GM19239 (cell line): ENCODE measurements at places on chromosomes 2 and 18.

- DNase-seq = no peak
Observed at GRCh38 chr2:101479328-101479727, 4.4 kb upstream of the RFX8 start.

DNA sequence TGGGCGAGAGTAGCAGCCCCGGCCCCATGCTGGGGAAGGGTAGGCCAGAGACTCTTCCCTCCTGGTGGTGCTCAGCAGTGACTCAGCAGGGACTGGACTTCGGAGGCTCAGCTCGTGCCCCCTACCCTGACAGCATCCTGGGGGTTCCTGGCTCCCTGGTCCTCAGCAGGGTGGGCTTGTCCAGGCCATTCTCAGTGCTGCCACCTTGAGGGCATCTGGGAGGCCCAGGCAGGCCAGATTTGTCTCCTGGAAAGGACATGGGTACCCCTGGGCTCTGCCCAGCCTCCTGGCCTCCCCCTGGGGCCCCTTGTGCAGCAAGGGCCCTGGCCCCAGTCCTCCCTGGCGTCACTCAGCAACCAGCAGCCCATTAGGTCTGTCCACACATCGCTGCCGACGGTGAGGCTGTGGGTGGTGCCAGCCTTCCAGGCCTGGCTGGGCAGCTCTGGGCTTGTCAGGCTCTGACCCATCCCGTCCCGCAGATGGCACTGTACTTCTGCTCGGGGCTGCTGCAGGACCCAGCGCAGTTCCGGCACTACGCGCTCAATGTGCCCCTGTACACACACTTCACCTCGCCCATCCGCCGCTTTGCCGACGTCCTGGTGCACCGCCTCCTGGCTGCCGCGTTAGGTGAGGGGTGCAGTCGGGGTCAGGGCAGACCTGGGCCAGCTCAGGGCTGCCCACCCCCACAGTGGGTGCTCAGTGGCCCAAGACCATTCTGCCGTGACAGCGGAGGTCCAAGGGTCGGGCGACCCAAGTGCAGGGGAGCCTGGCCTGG lies 45.0 kb upstream of the ALPP start:
- DNase-seq = no peak

- peak; percentile 76 for DNase-seq
Observed at GRCh38 chr2:217993817-217994463, 8.9 kb downstream of the TNS1 start.

GRCh38 chr2:108392029-108392428 lies 14.3 kb downstream of the SULT1C4 start:
- no peak for DNase-seq

DNA sequence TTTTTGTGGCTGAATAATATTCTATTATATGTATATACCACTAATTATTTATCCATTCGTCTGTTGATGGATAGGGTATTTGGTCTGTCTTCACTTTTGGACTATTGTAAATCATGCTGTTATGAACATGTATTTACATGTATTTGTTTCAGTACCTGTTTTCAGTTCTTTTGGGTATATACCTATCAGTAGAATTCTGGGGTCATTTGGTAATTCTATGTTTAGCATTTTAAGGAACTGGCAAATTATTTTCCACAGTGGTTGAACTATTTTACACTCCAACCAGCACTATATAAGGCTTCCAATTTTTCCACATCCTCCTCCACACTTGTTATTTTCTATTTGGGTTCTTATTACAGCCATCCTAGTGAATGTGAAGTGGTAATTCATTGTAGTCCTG lies 12.4 kb upstream of the TANK start:
- no peak for DNase-seq

- no peak for DNase-seq
Observed at GRCh38 chr2:216830346-216830745, 29.5 kb downstream of the TNP1 start.

- DNase-seq = no peak
Observed at GRCh38 chr2:216737676-216738075, 42.3 kb upstream of the IGFBP5 start.

GRCh38 chr2:189291460-189291859 lies 111.9 kb upstream of the COL5A2 start:
- DNase-seq = no peak

DNA sequence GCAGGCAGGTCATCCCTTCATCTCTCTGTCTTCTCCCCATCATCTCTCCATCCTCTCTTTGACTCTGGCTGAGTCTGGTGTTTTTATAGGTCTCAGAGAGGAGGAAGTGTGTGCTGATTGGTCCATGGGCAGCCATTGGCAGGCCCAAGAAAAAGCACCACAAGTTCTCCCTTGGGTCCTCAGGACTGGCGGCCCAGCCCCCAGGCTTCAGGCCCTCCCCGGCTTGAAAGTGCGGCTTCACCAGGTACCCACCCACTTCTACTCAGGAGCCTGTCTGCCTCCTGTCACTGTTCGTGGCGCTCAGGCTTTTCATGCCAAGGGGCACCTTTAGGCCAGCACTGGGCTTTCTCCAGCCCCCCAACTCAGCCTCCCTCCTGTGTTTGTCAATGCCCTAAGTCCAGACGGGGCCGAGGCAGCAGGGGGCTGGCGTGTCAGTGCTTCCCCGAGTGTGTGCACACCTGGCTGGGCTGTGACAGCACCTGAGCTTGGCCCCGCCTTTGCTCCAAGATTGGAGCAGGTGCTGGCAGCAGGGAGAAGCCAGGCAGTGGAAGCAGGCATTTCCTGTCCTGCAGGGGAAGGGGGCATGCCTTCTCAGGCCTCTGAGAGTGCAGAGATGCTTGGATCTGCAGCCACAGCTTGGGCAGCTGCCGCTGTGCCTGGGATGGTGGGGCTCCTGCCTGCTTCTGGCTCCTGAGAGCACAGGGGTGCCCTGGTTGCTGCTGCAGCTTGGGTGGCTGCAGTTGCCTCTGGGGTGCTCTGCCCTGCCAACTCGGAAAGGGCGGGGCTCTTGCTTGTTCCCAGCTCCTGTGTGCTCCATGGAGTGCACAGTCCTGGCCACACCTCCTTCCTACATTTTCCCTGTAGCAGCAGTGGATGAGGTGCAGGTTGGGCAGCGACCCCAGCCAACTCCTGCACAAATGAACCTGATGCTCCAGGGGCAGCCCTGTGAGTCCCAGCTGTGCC lies 34.1 kb downstream of the FBXO48 start:
- DNase-seq = no peak

GRCh38 chr18:54616220-54616848 lies 25.3 kb downstream of the DYNAP start:
- DNase-seq = no peak

GRCh38 chr2:510839-511238 lies 166.4 kb downstream of the TMEM18 start:
- DNase-seq = no peak

DNA sequence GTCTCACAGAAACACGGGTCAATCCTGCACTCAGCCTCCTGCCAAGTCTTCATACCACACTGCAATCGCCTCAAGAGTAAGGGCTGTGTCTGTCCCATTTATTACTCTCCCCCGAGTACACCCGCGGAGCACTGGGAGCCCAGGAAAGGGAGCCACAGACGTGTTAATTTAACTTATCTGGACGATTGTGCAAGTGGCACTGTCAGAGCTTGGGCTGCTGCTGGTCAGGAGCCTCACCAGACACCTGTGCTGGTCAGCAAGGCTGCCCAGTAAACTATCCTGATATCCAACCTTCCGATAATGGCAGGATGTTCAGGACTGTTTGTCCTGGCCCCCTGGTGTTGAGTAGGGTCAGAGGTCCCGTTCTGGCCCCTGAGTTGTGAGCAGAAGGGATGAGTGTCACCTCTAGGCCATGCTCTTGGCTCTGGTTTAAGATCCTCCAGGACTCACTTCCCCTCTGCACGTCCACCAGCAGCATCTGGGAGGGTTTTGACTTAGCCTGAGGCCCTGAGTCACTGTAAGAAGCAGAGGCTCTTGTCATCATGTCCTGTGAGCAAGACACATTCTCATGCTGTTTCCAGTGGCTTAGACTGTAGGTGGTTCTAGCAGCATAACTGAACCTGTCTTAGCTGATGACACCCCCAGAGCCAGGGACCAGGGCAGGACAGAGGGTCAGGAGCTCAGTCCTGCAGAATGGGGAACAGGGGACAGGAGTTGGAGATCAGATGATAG lies 82.5 kb upstream of the ARL4C start:
- DNase-seq = no peak

GRCh38 chr2:49954059-49954458 lies 799.7 kb upstream of the FSHR start:
- DNase-seq = no peak

DNA sequence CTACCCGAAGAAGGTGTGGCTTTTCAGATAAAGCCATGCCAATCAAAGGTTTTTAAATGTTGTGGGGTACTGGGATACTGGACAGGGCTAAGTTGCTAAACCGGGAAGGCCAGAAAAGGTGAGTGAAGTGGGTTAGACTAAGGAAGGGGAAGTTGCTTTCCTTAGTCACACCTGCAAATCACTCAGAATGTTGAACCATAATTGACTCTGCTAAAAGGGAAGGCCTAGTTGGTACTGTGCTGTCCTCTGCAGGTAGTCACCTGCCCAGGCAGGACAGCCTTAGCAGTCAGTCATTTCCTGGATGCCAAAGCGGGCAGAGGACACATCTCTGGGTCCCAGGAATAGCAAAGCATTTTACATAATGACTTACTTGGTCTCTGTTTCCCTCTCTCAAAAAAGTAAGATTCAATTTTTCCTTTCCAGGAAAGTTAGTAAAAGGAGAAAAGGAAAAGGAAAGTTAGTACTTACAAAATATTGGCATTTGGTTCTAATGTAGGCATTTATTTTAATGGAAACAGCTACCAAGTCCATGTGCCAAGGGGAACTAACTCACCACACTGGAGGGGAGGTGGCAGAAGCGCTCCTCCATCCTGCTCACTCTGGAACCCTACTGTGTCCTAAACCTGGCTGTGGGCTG lies 60.3 kb downstream of the RFTN2 start:
- DNase-seq = no peak

GRCh38 chr2:234161932-234162331 lies 111.4 kb downstream of the SPP2 start:
- no peak for DNase-seq

- DNase-seq = no peak
Observed at GRCh38 chr2:98822301-98823164, 91.6 kb upstream of the MGAT4A start.

DNA sequence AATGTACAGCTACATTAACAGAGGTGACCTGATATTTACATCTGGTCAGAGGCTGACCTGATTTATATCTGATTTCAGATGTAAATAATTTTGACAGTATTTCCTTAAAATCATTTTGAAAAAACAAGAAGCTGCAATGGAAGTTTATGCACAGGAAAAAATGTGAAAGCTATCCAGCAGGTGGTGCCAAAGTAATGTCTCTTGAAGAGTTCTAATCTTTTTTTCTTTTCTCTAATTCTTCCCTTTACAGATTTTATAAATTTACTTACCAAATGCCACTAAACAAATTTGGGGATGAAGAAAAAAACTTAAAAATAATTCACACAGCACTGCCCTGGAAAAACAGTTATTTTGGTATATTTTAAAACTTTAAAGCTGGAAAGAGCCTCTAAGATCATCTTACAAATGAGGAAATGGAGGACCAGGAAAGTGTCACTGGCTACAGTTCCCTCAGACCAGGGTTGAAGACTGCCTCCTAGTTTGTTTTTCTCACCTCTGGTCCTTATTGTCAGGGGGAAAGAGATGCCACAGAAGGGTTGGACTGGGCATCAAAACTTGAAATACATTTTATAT lies 16.4 kb upstream of the FBLN7 start:
- DNase-seq = no peak

DNA sequence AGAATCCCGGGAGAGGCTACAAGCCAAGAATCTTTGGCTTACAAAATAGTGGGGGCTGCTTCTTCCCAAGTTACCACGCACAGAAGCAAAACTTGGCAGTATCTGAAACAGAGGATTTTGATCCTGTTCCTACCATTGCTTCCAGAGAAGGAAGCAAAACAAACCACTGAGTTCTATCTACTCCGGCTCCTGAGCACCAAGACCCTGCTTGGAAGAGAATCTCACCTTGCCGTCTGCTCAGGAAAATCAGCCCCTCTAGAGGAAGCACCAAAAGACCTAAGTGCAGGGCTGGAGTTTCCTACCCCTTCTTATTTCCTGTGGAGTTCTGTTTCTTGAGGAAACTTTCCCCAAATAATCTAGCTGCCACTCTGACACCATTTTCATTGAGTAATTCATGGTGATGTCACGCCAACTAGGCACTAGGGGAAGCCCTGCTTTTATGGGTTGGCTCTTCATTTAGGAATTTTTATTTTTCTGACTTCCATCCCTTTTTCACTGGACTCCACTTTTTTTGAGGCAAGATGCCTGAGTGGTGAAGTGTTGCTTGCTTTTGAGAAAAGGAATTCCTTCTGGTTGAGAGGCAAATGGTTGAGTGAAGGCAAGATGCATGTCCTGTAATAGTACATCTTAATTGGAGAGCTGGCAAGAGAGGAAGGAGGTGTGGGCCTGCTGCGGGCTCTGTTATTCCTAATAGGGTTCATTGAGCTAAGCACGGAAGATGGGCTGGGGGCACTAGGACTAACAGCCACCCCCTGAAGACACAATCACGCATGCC lies 36.8 kb upstream of the EML4 start:
- no peak for DNase-seq

- DNase-seq = no peak
Observed at GRCh38 chr2:150485871-150486538, 1.5 kb downstream of the RND3 start.

- DNase-seq = no peak
Observed at GRCh38 chr2:82834893-82835292, 1624.2 kb downstream of the SUCLG1 start.

DNA sequence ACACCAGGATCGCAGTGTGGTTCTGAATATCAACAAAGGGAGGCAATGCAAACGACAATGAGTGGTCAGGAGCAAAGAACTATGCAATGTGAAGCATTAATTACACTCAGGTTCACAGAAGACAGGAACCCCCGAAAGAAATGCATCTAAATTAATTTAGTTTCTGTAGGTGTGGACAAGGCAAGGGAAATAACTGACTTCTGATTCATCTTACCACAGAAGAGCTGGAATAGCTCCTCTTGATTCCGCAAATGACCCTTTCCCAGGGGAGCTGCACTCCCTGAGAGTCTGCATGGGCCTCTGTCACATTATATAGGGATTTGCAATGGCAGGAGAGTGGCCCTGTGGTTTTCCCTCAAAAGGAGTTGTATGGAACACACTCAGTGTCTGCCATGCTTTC lies 263.9 kb upstream of the APCDD1 start:
- no peak for DNase-seq

DNA sequence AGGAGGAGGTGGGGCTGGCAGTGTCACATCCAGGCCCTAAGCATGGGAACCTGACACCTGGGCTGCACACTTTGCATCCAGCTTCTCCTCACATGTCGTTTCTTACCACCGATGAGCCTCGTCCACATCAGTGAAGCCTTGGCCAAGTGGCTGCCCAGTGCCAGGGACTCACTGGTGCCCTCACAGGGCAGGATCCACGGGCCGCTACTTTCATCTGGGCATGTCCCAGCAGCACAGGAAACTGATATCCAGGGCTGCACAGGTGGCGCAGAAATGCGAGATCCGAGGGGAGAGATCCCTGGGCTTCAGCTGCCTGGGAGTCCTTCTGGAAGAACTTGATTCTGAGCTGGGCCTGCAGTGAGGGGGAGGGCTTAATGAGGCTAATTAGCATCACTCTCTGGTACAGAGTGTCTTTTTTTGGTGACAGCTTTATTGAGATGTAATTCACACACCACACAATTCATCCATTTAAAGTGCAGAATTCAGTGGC lies 291.6 kb upstream of the HDAC4 start:
- DNase-seq = no peak
